ENCODE measurements at places on chromosomes 1 and 21.

DNA sequence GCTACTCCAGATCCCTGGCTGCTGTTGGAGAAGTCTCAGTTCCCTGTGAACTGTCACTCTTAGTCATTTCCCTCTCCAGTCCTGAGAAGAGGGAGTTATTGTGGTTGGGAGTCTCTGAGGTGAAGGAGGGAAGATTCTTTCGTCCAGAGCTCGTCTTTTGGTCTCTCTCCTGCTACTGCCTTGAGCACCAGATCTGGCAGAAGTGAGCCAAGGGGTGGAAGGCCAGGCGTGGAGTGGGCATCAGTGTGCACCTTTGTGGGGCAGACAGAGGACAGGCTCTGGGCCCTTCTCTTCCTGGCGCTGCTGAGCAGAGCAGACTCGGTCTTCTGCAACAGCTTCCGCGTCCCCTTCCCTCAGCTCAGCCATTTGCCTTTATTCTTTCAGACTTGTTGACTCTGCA lies 19.1 kb downstream of the CLCN6 start:
- no peak for ATAC-seq

GRCh38 chr1:47013293-47013692 lies 10.2 kb upstream of the CYP4X1 start:
- ATAC-seq = no peak

- ATAC-seq = no peak
Measured at GRCh38 chr1:107833061-107833460, 131.9 kb downstream of the VAV3 start.

DNA sequence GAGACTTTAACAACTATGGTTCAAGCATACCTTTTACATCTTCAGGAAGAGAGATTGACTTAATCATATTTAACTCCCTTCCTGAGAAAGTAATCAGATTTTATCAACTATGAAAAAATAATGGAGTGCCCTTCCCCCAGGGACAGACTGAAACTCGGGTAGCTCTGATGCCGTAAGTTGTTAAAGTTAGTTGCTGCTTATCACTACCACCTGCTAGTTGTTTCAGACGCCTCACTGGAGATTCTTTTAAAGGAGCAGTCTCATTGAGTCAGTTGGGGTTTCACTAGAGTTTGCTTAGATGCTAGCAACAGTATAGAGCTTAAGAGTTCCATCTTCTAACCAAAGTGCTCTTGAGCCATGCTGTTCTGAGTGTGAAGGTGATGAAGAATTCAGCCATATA lies 17.0 kb upstream of the TRAF5 start:
- no peak for ATAC-seq

DNA sequence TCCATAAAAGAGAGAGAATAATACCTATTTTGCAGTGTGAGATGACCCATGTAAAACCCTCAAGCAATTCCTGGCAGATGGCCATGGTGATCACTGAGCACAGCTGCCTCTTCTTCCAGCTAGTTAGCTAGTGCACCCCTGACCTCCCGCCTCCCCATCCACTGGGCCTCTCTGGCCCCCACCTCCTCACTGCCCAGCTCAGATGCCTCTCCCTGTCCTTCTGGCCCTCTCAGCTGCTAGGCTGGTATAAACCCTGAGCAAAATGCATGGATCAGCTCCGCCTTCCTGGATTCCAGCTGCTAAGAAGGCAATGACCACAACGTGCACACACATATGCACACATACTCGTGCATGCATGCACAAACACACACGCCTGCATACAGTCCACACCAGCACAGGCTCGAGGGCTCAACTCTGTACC lies 117.2 kb downstream of the DMRTB1 start:
- ATAC-seq = no peak

DNA sequence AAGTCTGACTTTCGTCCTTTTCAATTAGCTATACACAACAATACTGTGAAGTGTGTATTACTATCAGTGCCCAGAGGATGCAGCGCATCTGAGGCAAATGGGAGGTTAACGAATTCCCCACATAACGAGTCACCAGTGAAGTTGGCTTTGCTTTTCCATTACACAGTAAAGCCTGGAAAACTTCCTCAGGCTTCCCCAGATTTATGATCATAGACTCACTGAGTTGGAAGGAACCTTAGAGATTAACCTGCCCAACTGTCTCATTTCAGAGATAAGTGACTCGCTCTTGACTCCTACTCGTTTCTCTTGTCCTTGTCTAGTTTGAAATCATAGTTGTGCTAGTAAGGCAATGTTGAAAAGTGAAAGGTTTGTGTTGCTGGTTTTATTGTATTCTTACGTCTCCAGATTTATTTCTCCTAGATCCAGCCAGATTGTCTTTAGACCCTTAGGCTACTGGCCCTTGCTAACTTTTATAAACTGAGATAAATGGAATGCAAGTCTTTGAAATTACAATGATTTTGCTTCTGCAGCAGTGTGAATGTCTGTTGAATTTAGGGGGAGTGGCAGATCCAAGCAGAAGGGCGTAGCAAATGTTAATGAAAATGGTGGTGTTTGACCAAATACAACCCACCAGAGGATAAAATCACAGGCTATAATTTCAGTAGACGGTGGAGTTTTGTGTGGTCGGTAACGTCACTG lies 17.3 kb downstream of the S1PR1 start:
- ATAC-seq = no peak

GRCh38 chr1:197995408-197996258 lies 78.5 kb downstream of the LHX9 start:
- no peak for ATAC-seq

DNA sequence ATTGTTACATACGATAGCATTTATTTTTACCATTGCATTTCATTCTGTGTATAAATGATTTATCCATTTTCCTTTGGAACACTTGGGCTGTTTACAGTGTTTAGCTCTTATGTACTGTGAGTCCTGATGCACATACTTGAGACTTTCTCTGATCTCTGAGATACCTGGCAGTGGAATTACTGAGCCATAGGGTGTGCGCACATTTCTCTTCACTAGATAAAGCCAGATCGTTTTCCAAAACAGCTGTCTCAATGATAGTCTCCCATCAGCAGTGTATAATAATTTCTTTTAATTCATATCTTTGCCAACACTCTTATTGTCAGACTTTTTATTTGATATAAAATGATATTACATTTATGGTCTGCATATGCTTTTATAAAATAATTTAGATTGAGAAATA lies 66.2 kb downstream of the VPS13D start:
- ATAC-seq = no peak

- ATAC-seq = no peak
Measured at GRCh38 chr1:54842963-54843362, 41.8 kb upstream of the TTC22 start.

DNA sequence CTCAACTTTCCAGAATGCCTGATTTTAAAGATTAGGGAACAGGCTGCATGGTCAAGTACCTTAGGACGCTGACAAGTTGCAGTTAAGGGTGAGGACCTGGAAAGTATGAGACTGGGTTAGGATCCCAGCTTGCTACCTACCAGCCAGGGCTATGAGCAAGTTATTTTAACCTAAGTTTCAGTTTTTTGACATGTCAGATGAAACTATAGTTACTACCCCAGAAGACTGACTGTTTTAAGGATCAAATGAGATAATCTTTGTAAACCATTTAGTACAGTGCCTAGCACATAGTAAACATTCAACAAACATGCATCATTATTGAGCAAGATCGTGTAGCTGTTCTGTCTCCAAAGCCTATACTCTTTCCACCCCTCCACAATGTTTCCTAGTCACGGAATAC lies 14.4 kb downstream of the THEMIS2 start:
- no peak for ATAC-seq

DNA sequence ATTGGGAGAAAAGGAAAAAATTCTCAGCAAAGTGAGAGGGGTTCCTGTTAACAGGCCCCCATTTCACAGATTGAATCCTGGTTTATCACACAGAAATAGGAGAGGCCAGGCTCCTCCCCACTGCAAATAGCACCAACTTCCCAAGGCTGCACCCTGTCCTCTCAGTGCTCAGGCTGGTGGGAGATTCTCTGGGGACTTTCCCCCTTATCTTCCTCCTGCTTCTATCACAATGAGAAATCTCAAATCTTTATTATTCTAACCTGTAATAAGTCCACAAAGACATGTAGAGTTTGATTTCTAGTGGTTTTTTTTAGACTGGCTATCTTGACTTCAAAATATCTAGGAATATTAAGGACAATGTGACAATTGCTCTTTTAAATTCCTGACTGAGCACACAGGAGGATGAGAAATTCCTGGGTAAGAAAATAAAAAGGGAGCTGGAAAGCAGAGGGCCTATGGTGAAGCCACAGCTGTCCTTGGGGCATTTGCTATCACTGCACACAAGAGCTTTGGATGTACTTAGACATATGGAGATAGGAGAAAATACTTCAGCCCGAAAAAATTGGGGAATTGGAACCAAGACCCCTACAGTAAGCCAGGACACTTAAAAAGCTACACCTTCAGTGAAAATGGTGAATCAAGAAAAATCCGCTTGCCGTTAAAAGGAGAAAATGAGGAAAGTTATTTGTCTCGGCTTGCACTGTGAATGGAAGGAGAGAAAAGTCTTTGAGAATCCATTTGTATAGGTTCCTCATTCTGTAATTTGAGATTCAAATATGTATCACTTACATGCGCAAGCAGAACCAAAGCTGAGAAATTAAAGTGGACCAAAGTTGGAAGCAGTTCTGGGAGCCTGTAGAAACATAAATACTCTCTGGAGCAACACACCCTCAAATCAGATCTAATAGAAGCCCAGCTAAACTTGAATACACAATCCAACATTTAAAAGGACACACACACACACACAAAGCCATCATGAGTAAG lies 65.9 kb upstream of the C1orf105 start:
- no peak for ATAC-seq

DNA sequence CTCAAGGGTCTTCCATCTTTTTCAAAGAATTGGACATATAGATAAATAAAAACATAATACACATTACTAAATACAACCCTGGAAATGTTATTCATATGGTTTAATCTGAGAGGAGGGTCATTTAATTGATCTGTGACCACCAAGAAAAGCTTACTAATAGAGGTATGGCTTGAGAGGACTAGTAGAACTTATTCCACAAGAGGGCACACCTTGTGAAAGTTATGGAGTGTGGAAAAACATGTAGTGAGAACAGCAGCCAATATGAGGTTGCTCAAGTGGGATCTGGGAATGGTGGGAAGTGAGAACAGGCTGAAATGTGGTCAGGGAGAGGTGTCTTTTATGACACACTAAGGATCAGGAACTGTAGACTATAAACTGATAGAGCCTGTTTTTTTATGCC lies 973.5 kb upstream of the B3GALT2 start:
- no peak for ATAC-seq

DNA sequence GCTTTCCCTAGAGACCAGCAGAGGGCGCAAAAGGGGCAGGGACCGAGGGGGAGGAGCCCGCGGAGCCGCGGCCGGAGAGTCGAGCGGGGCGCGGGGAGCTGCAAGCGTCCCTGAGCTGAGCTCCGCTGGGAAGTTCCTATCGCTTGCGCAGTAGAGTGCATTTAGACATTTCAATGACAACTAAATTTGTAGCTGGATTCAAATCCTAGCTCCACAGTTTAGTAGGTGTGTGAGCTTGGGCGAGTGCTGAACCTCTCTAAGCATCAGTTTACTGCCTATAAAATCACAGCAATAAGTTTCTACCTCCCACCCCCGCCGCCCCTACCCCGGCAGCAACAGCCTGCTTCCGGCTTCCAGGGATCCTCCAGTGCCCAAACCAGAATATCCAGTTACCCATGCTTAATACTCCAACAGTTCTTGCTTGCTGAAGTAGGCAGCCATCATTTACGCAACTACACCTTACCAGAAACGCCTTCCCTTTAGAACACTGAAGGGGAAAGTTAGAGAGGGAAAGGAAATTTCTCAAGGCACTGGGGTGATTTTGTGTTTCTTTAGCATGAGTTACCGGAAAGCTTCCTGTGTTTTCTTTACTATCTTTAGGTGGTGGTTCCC lies 9.1 kb downstream of the TLR5 start:
- ATAC-seq = peak; percentile 85

DNA sequence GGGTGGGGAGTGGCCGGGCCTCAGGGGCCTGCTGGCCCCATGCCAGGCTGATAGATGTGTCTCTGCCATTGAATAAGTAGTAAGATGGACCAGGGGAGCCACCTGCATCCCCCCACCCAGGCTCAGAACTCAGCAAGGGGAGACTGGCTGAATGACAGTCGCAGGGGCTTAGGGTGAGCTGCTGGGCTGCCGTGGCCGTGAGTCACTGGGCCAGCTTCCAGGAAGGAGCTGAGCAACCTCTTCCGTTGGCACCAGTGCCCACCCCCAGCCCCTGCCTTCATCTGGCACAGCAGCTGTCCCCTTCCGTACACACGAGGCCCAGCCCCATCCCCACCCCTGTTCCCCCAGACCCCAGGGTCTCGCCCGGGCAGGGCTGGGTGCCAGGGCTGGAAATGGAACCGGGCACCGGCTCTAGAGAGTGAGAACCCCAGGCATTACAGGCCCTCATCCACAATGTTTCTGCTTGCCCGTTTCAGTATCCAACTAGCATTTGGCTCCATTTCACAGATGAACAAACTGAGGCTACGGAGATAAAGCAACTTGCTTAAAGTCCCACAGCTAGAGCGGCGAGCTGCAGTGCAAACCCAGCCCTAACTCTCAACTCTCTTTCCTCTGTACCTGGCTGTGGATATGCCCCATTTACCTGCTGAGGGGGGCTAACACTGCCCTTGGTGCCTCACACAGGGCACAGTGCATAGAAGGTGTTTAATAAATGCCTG lies 10.2 kb downstream of the WNT4 start:
- no peak for ATAC-seq

DNA sequence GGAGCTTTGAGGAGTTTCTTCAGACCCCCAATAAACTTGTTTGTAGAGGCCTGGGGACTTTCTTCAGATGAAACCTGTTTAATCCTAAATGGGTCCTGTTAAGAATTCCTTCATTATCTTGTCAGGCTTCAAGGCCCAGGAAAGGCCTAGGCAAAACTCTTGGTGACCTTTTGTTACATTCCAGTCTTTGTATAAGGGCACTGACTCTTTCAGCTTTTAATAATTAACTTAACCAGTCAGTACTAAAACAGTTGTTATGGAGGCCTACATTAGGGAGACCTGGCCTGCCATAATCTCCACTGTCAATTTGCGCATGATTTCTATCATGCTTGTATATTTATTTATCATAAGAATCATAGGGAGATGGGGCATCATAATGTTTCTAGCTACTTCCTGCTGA lies 110.2 kb downstream of the FCRL5 start:
- ATAC-seq = no peak

GRCh38 chr1:155466996-155467395 lies 95.6 kb downstream of the ASH1L start:
- no peak for ATAC-seq

GRCh38 chr21:41410361-41410760 lies 15.7 kb upstream of the MX1 start:
- no peak for ATAC-seq
